ENCODE measurements at places on chromosomes 5 and 9. TPM values are rescaled to one million over a fixed set of nuclear protein-coding genes. Genes with fewer than 3 reads are reported as not detected.

DNA sequence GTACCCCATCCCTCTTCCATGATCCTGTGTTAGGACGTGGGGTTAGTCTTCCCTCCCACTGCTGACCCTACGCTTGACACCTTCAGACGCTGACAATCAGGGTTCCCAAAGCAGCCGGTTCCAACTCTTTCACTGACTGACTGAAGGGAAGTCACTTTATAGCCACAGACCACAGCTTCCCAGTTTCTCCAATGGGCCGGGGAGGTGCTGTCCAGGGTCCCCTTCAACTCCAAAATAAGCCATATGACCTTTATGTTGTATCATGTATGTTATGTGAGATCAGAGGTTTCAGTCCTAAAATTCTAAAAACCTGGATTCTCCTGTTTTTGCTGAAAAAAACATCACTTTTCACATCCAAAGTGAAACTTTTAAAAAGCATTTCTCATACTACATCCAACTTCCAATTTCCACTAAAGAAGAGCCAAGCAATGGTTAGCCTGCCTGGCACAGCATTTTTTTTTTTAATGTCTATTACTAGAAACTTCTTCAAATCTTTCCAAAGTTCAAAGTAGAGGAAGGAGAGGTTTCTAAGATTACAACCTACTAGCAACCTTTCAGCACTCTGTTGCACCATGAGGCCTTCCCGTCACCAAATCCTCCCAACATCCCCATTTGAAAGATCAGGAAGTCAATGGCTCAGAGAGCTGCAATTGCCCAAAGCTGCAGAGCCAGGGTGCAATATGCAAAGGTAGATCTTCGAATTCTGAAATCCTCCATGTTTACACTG is 5.2 kb downstream of the EPB41L4B start:
- DNase-seq = no peak

DNA sequence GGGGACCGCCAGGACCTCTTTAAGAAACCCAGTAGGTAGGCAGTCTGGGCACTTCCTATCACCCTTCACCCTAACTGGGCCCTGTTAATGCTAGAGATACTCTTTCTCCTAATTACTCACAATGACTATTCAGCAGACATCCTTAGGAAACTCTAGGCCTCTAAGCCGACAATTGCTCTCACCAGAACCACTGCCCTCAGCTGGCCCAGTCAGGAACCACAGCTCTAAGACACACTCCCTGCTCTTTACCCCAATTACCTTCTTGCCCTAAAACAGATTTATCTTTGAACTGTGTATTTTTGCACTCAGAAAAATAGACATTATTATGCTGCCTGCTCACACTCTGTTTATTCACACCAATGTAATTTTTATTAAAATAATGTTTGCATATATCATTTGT is 432.6 kb upstream of the SLC30A5 start:
- DNase-seq = peak; percentile 25

DNA sequence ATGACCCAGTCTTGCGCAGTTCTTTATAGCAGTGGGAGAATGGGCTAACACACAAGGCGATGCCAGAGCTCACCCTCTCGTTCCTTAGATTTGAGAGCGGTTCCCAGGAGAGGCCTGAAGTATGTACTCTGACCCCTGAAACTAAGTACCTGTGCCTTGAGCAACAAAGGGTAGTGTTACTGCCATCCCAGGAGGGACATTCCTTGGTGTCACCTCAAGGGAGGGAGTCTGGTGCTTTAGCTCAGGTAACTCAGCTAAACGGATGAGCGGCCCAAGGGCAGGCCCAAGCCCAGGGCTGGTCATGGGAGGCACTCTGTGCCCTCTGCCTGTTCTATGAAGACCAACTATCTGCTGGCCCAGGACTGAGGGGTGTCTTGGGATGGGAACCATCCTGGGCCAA is 20.2 kb downstream of the KYAT1 start:
- DNase-seq = no peak

GRCh38 chr5:124745928-124746915 is at the start of gene ZNF608:
ZNF608 (minus strand) TSS chr5:124746639; CDS start chr5:124744989, 1,650 bp downstream.
- DNase-seq = peak; percentile 83

Gene CEL
- 0.12 TPM for total RNA-seq

- DNase-seq = no peak
These were observed 54.7 kb downstream of the GADD45G start for GRCh38 chr9:89659473-89659872.

- no peak for DNase-seq
These were observed 818.8 kb upstream of the TYRP1 start for GRCh38 chr9:11874414-11874813.

Gene FAM81B
- total RNA-seq = not detected

DNA sequence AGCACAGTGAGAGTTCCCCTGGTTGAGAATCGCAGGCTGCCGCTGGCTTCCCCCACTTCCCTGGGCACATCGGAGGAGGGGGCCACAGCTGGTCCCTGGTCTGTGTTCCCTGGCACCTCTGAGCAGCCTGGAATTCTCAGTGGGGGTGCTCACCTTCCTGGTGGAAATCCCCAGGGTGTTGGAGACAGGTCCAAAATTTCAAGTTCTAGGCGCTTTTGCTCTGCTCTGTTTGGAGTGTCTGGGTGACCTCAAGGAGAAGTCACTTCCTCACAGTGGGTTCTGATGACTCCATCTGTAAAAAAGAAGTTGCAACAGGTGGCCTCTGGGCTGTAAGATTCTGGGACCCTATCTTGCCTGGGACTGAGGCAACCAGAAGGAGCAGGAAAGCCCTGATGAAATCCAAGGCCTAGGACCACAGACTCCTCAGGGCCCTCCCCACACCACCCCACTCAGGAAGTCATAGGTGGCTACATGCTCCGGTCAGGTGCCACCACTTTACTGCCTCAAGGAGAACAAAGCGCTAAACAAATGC is at the start of gene TRAF1:
TRAF1 (minus strand) TSS at position 400 of the 532 bp plus-strand sequence. CDS start 721 bp downstream, outside the sequence.
- peak; percentile 27 for DNase-seq

DNA sequence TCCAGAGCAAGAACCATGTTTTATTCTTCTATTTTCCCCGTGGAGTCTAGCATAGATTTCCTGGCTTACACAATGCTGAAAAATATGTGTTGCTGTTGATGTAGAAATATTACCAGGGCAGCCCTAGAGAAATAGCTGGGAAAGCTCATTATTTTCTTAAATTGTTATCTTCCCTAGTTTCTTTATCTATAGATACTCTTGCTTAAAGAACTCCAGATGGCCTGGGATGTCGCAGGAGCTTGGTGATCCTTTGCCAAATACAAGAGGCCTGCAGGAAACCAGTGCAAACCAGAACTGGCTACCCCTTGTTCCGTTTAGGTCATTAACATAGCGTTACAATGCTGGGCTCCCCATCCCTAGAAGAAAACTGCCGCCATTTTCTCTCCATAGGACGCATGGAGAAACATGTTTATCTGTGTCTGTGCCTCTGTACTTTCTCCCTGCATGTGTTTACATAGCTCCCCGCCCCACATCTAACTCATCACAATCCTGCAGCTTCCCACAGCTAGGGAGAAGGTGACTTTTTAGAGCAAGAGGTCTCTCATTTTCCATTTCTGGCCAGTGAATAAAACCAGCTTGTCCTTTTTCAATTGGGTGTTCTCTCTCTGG is 6.4 kb downstream of the PRLR start:
- no peak for DNase-seq

- no peak for DNase-seq
These were observed 392.0 kb downstream of the ENC1 start for GRCh38 chr5:74248576-74248975.

Gene GHR
- under 0.01 TPM for total RNA-seq

DNA sequence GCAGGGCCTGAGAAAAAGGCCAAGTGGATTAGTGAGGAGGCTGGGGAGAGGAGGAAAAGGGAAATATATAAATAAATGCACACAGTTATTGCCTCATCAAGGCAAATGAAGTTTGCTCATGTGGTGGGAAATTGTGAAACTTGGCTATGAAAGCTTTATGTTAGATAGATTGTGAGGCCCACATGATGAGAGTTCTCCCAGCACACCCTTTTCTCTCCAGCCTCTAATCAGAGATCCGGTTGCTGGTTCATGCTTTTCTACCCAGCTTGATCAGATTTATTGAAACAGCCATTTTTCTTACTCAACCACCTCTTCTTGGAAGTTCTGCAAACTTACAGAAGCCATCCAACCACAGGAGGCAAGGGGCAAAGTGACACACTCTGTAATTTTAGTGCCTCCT is 125.8 kb upstream of the KLF4 start:
- no peak for DNase-seq

GRCh38 chr9:117763314-117763713 is 59.1 kb downstream of the TLR4 start:
- peak; percentile 88 for DNase-seq

GRCh38 chr5:53429706-53430105 is 50.7 kb upstream of the FST start:
- DNase-seq = peak; percentile 56

GRCh38 chr9:32348106-32348695 is 36.2 kb upstream of the ACO1 start:
- DNase-seq = peak; percentile 8

DNA sequence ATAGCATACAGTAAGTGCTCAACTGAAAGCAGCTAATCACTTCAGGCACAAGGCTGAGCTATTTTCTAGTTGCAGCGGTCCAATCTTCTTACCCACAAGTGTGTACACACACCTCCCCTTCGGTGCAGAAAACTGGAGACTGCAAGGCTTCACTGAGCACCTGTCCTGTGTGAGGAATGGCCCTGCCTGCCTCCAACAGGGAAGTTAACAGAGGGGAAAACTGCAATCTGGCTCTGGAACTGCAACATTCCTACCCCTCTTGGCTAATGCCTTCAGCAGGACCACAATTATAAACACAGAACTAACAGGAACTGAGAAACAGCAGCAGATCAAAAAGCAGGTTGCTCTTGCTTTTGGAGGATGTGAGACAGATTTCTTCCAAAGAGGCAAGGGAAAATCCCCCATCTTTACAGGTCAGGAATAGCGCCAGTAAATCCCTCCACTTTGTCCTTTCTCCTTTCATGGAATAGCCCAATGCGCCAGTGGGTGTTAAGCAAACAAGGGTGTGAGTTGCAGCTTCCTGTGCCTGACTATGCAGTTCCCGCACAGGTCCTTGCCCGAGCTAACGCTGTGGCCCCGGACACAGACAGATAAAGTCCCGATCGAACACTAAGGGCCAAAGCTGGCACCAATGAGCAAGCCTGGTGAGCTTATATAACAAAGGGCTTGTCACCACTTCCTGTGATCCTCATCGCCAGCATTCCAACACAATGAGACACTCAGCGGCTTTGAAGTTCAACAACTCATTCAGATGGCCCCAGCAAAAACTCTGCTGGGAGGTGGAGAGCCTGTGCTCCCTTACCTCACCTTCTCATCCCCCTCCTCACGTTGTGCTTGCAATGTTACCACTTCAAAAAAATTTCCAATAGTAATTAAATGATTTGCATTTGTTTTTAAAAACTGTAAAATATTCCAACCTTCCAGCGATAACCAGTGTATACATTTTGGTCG is 21.5 kb downstream of the SHB start:
- peak; percentile 98 for DNase-seq

Gene SPATA31E1
- not detected for total RNA-seq

DNA sequence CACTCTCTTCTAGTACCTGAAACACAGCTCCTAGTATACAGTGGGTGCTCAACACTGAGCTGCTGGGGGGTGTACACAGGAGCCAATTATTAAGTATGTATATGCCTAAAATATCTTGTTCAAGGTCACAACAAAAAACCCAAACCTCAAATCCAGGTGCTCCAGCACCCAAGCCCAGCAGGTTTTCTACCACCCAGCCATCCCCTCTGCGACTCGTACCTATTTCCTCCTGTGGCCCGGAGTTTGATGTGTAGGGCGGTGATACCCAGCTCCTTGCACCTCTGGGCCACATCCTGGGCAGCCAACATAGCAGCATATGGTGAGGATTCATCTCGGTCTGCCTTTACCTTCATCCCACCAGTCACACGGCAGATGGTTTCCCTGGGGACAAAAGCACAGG is 3.0 kb downstream of the RPS14 start:
- DNase-seq = no peak
